ENCODE measurements at places on chromosomes 12 and 14.

DNA sequence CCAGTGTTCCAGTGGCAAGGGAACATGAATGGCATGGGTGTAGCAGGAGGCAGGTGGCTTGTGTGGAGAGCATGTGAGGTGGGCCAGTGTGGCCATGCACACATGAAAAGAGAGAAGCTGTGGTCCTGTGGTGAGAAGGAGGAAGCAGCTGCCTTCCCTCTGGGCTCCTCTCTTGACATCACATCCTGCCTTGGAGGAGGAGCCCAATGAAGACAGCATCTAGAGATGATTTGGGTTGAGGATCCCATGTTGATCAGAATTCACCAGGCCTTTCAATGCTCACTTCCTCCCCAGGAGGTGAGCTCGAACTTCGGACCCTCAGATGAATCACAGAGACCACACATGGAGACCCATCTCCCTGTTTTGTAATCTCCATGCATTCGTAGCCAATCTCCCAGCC, 82.6 kb downstream of the LRRC74A start:
- no peak for DNase-seq

DNA sequence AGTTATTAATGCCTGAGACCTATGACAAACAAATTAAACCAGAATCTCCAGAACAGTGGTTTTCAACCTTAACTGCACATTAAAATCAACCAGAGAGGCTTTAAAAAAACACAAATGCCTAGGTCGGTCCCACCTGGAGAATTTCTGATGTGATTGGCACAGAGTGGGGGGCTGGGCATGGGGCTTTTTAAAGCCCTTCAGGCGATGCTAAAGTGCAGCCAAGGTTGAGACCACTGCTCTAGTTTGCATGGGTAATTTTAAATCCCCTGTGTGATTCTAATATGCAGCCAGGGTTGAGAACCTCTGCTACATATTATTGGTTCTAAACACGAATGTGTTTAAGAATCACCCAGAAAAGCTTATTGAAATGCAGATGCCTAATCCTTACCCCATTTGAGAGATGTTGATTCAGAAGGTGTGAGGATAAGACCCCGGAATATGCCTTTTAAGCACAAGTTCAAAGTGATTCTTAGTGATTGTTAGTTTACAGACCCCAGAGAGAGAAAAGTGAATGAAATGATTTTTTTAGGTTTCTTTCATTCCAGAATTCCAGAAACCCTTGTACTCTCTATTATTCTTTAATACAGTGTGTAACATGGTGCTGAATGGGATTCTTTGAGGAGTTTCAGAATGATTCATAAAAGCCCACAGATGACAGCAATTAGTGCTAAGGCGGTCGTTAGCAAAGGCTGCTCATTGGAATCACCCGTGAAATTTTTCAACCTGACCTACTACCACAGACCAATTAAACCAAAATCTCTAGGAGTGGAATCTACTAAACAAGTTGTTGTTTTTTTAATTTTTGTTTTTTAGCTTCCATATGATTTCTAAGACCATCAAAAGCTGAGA, 44.9 kb downstream of the LIN7A start:
- no peak for DNase-seq

DNA sequence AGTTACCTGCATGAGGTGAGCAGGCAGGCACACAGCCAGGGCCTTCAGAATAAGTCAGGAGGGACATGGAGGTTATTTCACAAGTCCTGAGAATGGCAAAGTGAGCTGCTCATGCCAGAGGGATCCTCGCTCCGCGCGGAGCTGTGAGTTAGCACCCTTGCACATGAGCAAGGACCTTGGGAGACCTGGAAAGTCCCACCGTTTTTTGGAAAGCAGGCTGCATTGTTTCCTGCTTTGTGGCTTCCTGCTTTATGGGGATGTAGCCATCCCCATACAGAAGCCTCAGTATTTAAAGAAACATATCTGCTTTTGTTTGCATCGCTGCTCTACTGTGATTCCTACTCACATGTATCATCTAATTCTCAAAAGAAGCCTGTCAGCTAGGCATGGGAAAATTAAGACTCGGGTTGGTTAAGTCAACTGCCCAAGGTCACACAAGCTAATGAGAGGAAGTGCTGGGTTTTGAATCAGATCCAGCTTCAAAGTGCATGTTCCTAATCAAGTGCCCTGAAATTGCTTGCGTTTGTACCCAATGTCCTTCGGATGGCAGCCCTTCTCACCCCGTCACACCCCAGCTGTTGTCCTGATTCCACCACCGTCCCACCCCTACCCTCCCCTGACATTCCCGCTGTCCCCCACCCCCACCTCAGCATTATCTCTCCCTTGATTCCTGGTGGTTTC, 106.2 kb downstream of the CRACR2A start:
- no peak for DNase-seq

GRCh38 chr12:75739912-75740311, 228.5 kb upstream of the KRR1 start:
- DNase-seq, result no peak

DNA sequence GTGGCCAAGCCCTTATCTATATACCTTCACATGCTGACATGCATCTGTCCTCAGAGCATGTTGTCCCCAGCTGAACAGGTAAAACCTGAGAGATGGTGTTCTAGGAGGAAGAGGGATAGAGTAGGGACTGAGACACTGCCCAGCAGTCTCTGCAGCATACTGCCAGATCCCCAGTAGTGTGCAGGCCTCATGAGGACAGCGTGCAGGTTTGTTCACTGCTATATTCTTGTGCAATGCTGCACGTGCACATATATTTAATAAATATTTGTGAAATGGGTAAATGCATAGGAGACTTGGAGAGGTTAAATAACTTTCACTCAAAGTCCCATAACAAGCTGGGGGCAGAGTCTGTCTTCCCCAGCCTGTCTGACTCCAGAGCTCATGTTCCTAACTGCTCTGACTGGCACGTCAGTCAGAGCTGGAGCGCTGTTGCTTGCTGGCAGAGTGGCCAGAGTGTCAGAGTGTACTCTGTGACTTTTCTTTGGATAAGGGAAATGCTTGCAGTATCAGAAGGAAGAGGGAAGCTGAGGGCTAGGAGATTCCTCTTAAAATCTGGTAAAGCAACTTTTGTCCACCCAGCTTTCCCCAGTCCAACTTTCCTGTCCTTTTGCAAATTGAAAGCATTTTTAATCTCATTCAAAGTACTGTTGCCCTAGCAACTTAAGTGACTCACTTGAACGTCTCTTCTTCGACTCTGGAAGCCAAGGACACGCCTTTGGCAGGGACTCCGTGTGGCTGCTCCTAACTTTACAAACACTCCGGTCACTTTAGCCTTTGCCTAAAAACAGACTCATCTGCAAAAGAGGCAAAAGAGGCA, 14.9 kb upstream of the POLR3B start:
- DNase-seq, result peak; percentile 55

DNA sequence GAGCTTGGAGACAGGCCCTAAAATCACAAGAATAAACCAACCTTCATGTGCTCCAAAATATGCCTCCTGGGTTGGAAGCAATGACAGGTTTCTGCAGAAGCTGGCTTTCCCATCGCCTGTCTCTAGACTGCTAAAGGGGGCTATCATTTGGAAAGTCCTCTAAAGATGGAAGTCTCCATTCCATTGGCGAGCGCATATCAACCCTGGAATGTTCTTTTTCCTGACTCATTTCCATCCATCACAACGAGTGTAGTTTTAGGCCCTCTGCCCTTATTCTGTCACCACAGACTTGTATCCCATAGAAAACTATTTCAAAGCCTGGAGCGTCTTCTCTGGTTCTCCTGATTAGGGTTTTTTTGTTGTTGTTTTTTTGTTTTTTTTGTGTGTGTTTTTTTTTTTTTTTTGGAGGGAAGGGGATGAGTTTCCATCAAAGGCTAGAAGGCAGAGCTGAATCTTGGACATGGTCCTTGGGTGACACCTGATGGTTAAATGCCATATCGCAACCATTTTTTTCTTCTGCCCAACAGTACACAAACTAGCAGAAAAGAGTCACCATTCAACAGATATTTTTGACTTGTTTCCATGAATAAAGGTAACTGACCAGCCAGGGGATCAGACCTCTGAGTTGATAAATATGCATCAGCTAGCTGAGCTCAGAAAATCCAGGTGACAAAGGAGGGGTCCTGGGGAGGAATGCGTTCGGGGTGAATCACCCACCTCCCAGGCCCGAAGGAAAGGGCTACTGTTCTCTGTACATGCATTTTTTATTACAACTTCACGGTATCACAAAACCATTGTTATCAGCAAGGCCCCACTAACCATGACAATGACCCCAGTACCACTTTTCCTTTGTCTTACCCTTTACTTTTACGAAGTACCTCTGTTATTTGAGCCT, 40.5 kb downstream of the KCNA5 start:
- no peak for DNase-seq

GRCh38 chr12:68807576-68808387, at the start of gene MDM2:
TSS of gene MDM2 (plus strand) at chr12:68808177. CDS start at chr12:68808478, 301 bp downstream.
- DNase-seq, result peak; percentile 96

DNA sequence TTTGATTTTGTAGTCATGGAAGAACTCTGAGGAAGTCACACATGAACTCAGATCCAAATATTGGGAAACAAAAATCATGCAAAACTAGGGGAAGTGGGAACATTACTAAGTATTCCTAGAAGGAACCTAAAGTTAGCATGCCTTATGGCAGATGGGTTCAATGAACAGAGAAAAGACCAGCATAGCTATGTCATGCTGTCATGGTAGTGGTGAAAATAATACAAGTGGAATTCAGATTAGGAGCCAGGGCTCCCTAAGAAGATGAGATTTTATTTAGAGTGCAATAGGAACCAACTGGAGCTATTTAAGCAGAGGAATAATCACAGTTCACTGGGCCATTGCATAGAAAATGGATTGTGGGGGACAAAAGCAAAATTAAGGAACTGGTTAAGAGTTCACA, 134.0 kb downstream of the DIO2 start:
- DNase-seq, result no peak

GRCh38 chr12:78171061-78171460, 340.4 kb downstream of the NAV3 start:
- no peak for DNase-seq

GRCh38 chr14:67941456-67942018, 122.0 kb downstream of the RAD51B start:
- DNase-seq, result no peak

DNA sequence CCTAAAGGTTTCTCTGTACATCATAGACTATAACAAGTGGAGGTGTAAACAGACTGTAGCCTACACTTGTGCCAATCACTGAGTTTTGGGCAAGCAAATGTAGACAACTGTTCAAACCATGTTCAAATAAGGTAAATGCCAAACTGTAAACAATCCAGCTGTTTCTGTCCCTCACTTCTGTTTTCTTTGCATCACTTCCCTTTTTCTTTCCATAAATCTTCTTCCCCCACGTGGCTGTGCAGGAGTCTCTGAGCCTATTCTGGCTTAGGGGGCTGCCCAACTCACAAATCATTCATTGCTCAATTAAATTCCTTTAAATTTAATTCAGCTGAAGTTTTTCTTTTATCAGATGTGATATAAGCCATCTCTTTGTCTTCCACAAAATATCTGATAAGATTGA, 65.1 kb upstream of the CPM start:
- no peak for DNase-seq

DNA sequence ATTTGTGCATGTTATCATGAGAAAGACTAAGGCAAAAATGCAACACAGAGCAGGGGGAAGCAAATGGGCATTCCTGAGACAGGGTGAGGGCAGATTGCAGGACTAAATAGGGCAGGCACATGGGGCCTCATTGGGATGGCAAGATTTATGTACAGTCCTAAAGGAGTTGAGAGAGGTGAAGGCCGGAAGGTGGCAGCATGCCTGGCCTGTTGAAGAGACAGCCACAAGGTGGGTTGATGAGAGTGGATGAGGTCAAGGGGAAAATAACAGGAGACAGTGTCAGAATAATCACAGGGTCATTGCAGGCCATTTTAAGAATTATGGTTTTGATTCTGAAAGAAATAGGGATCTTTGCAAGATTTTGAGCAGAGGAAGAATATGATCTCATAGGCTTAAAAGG, 21.0 kb downstream of the PAH start:
- DNase-seq, result no peak

DNA sequence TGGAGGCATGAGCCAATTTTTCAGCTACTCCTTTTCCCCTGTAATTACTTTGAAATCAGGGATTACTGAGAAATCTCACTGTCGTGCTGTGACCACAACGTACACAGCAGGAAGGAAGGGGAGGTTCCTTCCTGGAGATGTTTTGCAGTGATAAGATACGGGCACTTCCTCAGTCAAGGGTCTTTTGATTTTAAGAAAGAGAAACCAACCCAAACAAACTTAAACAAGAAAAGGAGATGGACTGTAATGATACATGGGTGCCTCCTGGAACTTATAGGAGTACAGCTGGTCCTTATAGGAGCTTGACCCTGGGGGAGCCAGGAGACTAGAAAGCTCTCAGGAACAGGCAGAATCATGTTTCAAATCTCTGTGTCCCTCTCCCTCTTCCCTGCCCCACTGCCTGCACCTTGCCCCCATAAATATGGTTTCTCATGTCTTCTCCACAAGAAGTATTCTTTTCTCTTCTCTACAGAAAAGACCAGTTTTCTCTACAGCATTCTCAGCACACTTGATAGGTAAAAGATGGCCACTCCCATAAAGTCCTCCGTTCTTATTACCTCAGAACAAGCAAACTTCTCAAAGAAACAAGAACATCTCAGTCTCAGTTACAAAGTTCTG, 281.1 kb upstream of the AMIGO2 start:
- no peak for DNase-seq

All from ureter (tissue), 1 donor.